ENCODE measurements at places on chromosomes 2 and 18.

GRCh38 chr2:100900156-100900795 lies 80.3 kb downstream of the NPAS2 start:
- H3K4me3 ChIP-seq, result no peak overlapping the region
- H3K27me3 ChIP-seq, result peaks cover 20% of the 10 kb centered on the region
- no peak overlapping the region for H3K27ac ChIP-seq
- no peaks in the 10 kb centered on the region for H3K4me1 ChIP-seq
- DNase-seq, result no peak

DNA sequence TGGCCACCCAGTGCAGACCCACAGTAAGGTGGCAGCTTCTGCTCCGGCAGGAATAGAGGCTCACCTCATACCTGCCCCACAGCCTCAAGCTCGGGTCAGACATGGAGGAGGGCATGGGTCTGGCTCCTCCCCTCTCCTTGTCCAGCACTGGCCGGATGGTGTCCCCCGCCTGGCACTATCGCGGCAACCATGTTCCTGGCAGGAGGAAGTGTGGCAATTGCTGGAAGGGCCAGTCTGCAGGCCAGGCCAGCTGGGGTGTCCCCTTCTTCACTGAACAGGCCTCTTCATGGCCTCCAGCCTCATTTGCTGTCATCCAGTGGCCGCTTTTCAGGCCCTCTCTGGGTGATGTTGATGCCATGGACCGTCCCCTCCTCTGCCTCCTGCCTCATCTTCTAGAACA lies 41.4 kb upstream of the SMAD7 start:
- H3K36me3 ChIP-seq, result no peaks in the 10 kb centered on the region
- H3K27ac ChIP-seq, result no peak overlapping the region
- H3K4me3 ChIP-seq, result peak overlapping the region; percentile 42
- no peaks in the 10 kb centered on the region for H3K27me3 ChIP-seq
- H3K4me1 ChIP-seq, result peaks cover 20% of the 10 kb centered on the region

DNA sequence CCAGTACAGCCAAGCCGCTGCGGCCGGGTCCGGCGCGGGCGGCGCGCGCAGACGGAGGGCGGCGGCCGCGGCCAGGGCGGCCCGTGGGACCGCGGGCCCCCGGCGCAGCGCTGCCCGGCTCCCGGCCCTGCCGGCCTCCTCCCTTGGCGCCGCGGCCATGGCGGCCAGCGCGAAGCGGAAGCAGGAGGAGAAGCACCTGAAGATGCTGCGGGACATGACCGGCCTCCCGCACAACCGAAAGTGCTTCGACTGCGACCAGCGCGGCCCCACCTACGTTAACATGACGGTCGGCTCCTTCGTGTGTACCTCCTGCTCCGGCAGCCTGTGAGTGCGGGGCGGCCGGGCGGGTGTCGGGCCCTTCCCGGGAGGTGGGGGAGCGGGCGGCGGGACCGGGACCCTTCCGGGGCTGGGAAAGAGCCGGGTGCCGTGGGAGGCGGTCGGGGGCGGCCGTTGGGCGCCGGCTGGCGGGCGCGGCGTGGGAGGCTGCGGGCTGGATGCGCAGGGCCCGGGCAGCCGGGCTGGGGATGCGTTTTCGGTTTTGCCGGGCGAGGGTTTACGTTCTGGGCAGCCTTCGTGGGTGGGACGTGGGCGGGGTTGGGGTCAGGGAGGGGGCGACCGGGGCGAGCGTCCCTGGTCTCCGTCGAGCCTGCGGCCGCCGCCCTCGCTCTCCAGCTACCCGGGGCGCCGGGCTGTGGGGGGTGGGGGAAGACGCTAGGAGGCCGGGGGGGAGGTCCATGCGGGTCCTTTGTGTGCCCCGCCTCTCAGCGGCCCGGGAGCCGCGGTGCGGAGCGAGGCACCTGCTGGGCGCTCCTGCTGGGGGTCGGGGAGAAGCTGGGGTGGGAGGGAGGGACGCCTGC lies 537 bp downstream of the AGFG1 start:
- no peaks in the 10 kb centered on the region for H3K27me3 ChIP-seq
- no peak overlapping the region for H3K27ac ChIP-seq
- H3K4me1 ChIP-seq, result peaks cover 39% of the 10 kb centered on the region

DNA sequence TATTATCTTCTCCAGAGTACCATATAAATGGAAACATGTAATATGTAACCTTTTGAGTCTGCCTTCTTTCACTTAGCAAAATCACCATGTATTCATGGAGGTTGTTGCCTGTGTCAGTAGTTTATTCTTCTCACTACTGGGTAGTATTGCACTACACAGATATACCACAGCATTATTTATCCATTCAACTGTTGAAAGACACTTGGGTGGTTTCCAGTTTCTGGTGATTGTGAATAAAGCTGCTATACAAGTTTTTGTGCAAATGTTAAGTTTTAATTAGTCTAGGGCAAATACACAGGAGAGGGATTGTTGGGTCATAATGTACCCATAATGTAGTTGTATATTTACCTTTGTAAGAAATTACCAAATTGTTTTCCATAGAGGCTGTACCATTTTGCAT lies 29.6 kb upstream of the RPRD1A start:
- no peaks in the 10 kb centered on the region for H3K4me1 ChIP-seq
- H3K36me3 ChIP-seq, result no peaks in the 10 kb centered on the region
- no peak overlapping the region for H3K4me3 ChIP-seq
- no peak overlapping the region for H3K27ac ChIP-seq

DNA sequence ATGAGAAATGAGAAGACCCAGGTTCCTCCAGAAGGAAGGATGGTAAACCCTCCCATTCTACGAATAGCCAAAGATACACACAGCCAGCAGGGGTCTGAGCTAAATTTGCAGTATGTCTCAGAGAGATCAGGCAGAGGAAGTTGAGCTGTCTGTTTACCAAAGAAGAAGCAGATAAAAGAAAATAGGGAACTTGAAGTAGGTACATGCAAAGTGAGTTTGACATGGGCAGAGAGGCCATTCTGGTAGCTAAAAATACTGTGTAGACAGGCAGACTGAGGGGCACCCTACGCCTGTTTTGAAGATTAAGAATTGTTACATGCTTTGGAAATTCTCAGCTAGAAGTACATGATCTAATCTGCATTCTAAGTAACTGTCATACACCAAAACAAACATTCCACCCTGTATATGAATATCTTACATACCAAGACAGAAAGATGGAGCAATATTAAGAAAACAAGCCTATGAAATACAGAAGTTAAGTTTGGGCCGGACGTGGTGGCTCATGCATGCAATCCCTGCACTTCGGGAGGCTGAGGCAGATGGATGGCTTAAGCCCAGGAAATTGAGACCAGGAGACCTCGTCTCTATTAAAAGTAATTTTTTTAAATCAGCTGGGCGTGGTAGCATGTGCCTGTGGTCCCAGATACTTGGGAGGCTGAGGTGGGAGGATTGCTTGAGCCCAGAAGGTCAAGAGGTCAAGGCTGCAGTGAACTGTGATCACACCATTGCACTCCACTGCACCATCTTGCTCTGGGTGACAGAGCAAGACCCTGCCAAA lies 157.9 kb downstream of the ANKRD44 start:
- no peaks in the 10 kb centered on the region for H3K27me3 ChIP-seq
- H3K4me3 ChIP-seq, result peak overlapping the region; percentile 79
- peak overlapping the region; percentile 97 for H3K27ac ChIP-seq
- H3K4me1 ChIP-seq, result peaks cover 97% of the 10 kb centered on the region
- peaks cover 20% of the 10 kb centered on the region for H3K36me3 ChIP-seq

GRCh38 chr2:155062250-155062921 lies 363.9 kb downstream of the KCNJ3 start:
- H3K27me3 ChIP-seq, result no peaks in the 10 kb centered on the region
- DNase-seq, result no peak
- H3K36me3 ChIP-seq, result no peaks in the 10 kb centered on the region

DNA sequence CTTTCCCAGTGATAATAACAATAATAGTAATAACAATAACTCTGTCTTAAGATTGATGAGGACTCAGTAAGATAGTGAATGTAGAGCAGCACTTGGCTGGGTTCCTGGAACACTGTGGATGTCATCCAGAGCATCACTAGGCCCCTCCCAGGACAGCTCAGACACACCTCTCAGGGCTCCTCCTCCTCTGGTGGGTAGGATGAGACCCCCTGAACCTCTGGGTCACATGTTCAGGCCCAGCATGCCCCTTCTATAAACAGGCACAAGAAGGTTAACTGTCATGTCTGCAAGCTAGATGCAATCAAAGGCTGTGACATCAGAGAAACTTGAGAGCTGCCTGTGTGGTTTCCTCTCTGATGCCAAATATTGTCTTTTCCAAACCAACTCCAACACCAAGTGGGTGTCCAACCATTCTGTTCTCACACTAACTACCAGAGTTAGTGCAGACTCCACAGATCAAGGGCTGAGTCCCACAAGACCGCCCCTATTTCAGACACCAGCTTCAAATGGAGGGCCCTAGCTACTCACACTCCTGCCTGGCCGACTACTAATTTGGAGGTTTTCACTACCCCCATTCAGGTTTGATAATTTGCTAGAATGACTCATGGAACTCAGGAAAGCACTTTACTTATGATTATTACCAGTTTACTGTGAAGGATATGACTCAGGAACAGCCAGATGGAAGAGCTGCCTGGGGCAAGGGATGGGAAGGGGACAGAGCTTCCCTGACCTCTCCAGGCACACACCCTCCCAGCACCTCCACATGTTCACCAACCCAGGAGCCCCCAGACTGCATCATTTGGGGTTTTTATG lies 46.4 kb upstream of the BZW1 start:
- no peaks in the 10 kb centered on the region for H3K4me1 ChIP-seq
- H3K4me3 ChIP-seq, result no peak overlapping the region
- DNase-seq, result no peak
- H3K36me3 ChIP-seq, result no peaks in the 10 kb centered on the region
- H3K27me3 ChIP-seq, result peaks cover 4% of the 10 kb centered on the region

DNA sequence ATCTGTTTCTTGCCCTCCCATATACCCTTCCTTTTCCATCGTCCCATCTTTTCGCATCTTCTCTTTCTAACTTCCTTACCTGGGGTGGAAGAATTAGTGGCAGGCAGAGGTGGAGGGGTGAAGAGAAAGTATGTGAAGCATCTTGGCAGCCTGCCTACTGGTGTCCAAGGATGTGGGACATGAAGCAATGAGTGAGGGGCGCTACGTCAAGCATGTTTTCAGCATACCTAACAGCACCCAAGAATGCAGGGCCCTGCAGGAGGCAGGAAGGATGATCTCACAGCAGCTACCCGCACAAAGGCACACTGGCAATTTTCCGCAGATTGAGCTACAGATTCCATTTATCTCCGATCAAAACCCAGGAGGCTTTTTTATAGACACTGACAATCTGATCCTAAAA lies 42.2 kb downstream of the METTL4 start:
- H3K27ac ChIP-seq, result no peak overlapping the region
- H3K4me3 ChIP-seq, result no peak overlapping the region
- no peak for DNase-seq
- H3K36me3 ChIP-seq, result peaks cover 16% of the 10 kb centered on the region

DNA sequence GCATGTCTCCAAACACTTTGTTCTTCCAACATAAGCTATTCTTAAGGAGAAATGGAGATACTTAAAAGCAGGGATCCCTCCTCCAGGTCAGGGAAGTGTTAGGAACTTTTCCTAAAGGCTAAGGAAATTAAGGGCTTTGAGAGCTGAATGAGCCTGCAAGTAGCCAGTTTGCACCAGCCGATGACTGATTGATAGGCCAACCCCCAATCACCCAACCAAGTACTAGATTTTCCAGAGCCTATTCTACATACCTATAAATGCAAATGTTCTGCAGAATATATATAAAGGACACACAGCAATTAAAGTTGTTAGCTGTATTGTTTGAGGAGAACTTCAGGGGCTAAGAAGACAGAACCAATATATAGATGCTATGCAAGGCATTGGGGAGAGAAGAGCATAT lies 547.6 kb downstream of the NRXN1 start:
- H3K4me1 ChIP-seq, result no peaks in the 10 kb centered on the region
- no peak for DNase-seq
- no peak overlapping the region for H3K27ac ChIP-seq
- no peak overlapping the region for H3K4me3 ChIP-seq
- H3K27me3 ChIP-seq, result no peaks in the 10 kb centered on the region

- no peaks in the 10 kb centered on the region for H3K27me3 ChIP-seq
- H3K27ac ChIP-seq, result no peak overlapping the region
- no peak overlapping the region for H3K4me3 ChIP-seq
These were observed 389.4 kb upstream of the KLHL29 start for GRCh38 chr2:22995576-22995975.

Data from activated B cell treated with CpG ODN at 0.5 μM for 24 hours (primary cell).